HuH-7.5 (cell line): ENCODE measurements at places on chromosomes 13 and 19.

DNA sequence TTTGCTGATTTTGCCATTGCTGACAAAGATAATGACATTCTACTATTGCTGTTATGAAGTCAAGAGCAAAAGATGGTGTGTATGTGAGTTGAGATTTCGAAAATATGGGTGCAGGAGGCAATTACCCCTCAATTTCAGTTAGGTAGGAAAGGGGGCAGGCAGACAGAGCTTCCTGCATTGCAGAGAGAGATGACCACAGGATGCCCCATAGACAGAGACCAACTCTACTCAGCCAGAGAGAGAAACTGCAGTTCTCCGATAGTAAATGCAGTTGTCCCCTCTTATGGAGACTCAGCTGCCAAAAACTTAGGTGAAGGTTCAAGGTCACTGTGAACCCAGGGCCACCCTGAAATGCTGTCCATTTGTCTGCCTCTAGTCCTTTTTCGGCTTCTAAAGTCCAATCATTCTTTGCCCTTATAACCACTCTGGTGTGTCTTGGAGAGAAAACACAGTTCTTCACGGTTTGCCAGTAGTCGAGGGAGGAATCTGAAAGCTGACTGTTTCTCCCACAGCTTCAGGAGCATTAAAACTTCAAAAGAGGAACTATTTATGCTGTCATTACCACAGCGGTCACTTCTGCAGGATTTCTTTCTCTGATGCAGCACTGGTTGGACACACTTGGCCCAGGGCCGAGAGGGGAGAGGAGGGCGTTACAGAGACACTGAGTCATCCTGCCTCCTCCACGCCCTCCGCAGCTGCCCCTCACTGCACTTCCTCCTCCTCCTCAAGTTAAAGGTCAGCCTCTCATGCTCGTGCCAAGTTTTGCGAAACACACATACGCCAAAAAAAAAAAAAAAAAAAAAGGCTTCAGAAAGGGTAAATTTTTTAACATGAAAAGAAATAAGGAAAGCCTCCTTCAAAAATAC lies 264.3 kb downstream of the FOXO1 start:
- DNase-seq: peak; percentile 38

GRCh38 chr19:813219-814151 lies 8.3 kb downstream of the PLPPR3 start:
- DNase-seq: peak; percentile 56

- no peak for DNase-seq
Measured at GRCh38 chr13:75418997-75419396, 63.0 kb downstream of the TBC1D4 start.

- no peak for DNase-seq
Measured at GRCh38 chr13:71589032-71589431, 278.0 kb downstream of the DACH1 start.
